ENCODE measurements at places on chromosomes 13 and 19. TPM values are rescaled to one million over a fixed set of nuclear protein-coding genes. Genes with fewer than 3 reads are reported as not detected.

DNA sequence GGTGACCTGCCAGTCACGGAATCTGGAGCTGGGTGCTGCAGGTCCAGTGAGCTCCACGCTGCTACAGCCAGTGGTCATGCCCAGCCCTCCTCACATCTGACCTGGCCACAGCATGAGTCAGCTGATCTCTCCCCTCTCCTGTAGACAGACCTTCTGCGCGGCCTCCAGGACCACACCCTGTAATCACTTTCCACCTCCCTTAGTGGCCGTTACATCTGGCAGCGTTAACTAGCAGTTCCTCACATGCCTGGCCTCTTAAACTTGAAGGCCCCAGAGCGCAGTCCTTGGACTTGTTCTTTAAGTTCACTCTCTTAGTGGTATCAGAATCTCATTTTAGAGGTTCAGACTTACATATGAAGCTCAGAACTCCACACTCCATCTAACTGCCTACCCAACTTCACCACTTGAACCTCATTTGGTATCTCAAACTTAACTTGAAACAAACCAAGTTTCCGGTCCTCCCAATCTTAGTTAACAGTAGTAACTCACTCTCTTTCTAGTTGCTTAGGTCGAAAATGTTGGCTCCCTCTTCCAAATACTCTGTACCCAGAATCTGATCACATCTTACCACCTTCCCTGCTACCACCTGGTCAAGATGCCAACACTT lies 22.7 kb downstream of the MIPEP start:
- peaks cover 6% of the 10 kb centered on the region for H3K4me1 ChIP-seq
- no peak overlapping the region for H3K27ac ChIP-seq
- H3K36me3 ChIP-seq: peaks cover 2% of the 10 kb centered on the region
- H3K27me3 ChIP-seq: no peaks in the 10 kb centered on the region
- no peak overlapping the region for H3K4me3 ChIP-seq
- DNase-seq: no peak

GRCh38 chr19:8615024-8615423 lies 4.5 kb upstream of the ADAMTS10 start:
- H3K27ac ChIP-seq: no peak overlapping the region
- H3K27me3 ChIP-seq: peaks cover 5% of the 10 kb centered on the region
- H3K36me3 ChIP-seq: no peaks in the 10 kb centered on the region
- DNase-seq: no peak

GRCh38 chr13:48533961-48534600 lies 1.2 kb upstream of the RCBTB2 start:
- H3K27me3 ChIP-seq: no peaks in the 10 kb centered on the region
- H3K27ac ChIP-seq: peak overlapping the region; percentile 96
- peaks cover 23% of the 10 kb centered on the region for H3K4me1 ChIP-seq
- H3K36me3 ChIP-seq: no peaks in the 10 kb centered on the region

DNA sequence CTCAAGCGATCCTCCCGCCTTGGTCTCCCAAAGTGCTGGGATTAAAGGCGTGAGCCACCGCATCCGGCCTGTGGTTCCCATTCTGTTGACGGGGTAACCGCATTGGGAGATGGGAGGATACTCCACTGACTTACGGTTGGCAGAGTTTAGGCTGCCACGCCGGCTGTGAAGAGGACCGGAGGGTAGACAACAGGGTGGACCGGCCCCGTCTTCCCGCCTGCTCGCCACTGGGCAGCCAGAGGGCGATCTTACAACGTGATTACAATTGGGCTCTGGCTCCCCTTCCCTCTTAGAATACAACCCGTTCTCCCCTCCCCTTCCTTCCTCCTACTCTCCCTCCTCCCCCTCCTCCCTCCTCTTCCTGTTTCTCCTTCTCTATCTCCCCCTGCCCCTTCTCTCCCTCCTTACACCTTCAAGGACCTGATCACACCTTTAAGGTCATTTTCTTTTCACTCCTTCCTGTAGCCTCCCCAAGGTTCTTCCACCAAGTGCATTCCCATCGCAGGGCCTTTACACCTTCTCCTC lies 957 bp upstream of the CCDC194 start:
- peaks cover 13% of the 10 kb centered on the region for H3K4me1 ChIP-seq
- no peak for DNase-seq
- peaks cover 4% of the 10 kb centered on the region for H3K27me3 ChIP-seq
- peaks cover 5% of the 10 kb centered on the region for H3K36me3 ChIP-seq
- H3K4me3 ChIP-seq: no peak overlapping the region

GRCh38 chr19:51771376-51772130 lies 10.6 kb downstream of the FPR2 start:
- no peak for DNase-seq
- H3K4me3 ChIP-seq: no peak overlapping the region
- peaks cover 5% of the 10 kb centered on the region for H3K27me3 ChIP-seq
- H3K4me1 ChIP-seq: no peaks in the 10 kb centered on the region

DNA sequence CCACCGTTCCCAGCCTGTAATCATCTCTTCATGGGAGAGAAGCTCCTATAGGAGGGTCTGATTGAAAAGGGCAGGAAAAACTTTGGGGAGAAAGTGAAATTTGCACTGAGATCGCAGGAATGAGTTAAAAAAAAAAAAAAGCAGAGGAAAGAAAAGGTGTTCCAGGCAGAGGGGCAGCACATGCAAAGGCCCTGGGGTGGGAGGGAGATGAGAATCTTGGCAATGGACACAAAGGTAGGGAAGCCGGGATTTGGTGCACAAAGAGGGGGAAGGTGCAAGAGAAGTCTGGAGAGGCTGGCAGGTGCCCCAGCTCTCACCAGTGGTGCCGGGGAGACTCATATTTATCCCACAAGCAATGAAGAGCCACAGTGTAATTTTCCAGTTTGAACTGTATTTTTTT lies 16.4 kb upstream of the GPR32 start:
- H3K4me1 ChIP-seq: peaks cover 6% of the 10 kb centered on the region
- H3K36me3 ChIP-seq: no peaks in the 10 kb centered on the region
- peaks cover 42% of the 10 kb centered on the region for H3K27me3 ChIP-seq
- DNase-seq: no peak
- H3K27ac ChIP-seq: no peak overlapping the region
- H3K4me3 ChIP-seq: no peak overlapping the region

GRCh38 chr19:58059003-58059670 lies at the start of gene ZNF135:
Gene ZNF135 (plus strand): TSS chr19:58059282. CDS start chr19:58060003, 721 bp downstream.
- H3K27ac ChIP-seq: peak within 1 kb of the TSS; percentile 73
- no peaks in the 10 kb centered on the region for H3K27me3 ChIP-seq
- H3K4me3 ChIP-seq: peak within 1 kb of the TSS; percentile 75
- peak; percentile 60 for DNase-seq
- H3K36me3 ChIP-seq: peaks cover 44% of the 10 kb centered on the region
- peaks cover 3% of the 10 kb centered on the region for H3K4me1 ChIP-seq

- H3K27ac ChIP-seq: no peak overlapping the region
- no peak for DNase-seq
- H3K27me3 ChIP-seq: no peaks in the 10 kb centered on the region
- no peak overlapping the region for H3K4me3 ChIP-seq
Measured at GRCh38 chr19:8127311-8127710, 22.1 kb downstream of the FBN3 start.

Gene VMAC
- 11.0 TPM for total RNA-seq
